ENCODE measurements at places on chromosomes 4 and X.

- DNase-seq: no peak
Observed at GRCh38 chr4:39635023-39635422, 3.6 kb downstream of the SMIM14 start.

DNA sequence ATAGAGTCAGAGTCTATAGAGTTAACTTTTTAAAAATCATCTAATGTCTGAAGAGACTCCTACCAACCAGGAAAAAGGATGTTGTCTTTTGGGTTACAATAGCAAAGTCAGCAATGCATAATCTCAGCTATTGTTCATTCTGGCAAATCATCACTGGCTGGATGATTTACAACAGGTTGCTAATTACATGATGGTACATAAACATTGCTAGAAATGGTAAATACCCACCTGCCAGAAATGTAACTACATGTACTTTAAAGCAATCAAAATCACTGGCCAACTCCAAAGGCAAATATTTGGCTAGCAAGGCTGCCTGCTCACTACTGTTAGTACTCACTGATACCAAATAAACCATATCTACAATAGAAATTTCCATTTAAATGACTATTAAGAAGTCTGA is 91.1 kb downstream of the PPP3CA start:
- no peak for DNase-seq

- DNase-seq: no peak
Observed at GRCh38 chrX:40326186-40326965, 228.6 kb upstream of the BCOR start.

DNA sequence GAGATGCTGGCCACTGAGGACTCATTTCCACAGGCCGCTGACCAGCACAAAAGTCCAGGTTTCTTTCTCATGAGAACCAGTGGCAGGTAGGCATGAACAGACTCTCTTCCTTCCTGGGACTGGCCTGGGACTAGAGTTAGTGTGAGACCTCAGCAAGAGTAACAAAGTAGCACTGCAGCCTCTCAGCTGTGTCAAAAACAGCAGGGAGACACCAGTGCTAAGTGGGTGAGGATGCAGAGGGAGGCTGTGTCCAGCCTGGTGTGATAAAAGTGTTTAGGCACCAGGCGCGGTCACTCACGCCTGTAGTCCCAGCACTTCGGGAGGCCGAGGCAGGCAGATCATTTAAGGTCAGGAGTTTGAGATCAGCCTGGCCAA is 42.9 kb downstream of the TRIM2 start:
- no peak for DNase-seq

GRCh38 chr4:99723612-99724011 is 66.0 kb upstream of the C4orf54 start:
- DNase-seq: no peak

DNA sequence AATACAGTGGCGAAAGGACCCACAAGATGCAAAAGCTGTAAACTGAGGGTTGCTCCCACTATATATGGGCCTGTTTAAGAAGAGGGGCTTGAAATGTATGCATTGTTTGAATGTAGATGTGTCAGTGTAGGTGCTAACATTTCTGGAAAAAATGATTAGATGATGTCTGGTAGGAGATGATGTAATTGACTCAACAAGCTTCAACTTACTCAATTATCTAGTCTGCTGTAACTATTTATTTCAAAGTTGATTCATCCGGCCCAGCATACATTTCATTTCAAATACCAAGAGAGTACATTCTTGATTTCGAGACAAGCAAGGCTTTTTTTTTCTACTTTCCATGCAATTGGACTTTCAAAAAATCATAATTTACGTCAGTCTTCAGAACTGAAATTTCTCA is 9.3 kb upstream of the ENAM start:
- DNase-seq: no peak

All from activated CD4-positive, alpha-beta T cell treated with anti-CD3 and anti-CD28 coated beads, Interleukin-2, amount 10 ng/mL, durations not matched to agents 7 days and 5 days (primary cell).